Fibroblast of skin of left biceps (primary cell): ENCODE measurements at places on chromosomes 2 and 18.
A peak's percentile ranks its signal among the peaks of the same experiment; 100 is the strongest.

DNA sequence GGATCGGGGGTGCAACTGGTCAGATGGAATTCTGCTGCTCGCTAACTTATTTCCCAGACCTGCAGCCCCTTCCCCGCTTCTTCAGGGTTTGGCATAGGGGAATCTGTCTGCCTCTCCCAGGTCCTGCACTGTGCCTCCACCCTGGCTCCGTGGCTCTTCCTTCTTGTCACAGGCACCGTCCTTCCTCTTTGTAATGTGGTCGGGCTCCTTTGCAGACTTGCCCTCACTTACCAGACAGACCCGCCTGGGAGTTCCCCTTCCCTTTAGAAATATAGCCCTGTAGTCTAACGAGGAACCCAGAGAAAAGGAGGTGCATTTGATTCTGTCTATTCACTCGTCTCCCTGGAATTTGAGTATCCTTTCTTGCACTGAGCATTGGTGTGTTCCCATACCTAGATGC is 63.9 kb upstream of the PAX8 start:
- no peak for DNase-seq

DNA sequence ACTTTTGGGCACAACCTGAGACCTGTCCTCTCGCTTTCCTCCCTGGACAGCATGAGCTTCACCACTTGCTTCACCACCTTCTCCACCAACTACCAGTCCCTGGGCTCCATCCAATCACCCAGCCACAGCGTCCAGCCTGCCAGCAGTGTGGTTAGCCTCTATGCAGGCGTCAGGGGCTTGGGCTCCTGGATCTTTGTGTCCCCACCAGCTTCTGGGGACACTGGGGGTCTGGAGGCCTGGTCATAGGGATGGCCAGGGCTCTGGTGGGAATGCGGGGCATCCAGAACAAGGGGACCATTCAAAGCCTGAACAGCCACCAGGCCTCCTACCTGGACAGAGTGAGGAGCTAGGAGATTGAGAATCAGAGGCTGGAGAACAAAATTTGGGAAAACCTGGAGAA is 44.2 kb upstream of the SLC4A10 start:
- DNase-seq: no peak

DNA sequence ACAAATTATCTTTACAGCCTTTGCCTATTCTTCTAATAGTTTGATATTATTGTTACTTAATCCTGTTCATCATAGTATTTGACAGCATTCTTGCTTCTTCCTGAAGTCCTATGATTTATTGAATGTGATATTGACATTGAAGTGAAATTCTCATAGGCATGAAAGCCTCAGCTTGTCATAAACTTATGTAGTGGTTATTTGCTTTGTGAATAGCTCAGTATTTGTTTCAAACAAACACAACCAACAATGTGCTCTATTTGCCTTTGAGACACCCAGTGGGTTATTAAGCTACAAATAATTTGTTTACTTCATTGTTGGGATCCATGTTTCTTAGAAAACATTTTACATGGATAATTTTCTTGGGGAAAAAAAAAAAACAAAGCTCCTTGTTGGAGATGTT is 57.2 kb downstream of the TTC39C start:
- no peak for DNase-seq

GRCh38 chr2:123438675-123439074 is 586.4 kb upstream of the CNTNAP5 start:
- DNase-seq: no peak

GRCh38 chr2:10934979-10935350 is 23.2 kb downstream of the KCNF1 start:
- no peak for DNase-seq

GRCh38 chr18:74360852-74361655 is 45.4 kb downstream of the C18orf63 start:
- DNase-seq: no peak

DNA sequence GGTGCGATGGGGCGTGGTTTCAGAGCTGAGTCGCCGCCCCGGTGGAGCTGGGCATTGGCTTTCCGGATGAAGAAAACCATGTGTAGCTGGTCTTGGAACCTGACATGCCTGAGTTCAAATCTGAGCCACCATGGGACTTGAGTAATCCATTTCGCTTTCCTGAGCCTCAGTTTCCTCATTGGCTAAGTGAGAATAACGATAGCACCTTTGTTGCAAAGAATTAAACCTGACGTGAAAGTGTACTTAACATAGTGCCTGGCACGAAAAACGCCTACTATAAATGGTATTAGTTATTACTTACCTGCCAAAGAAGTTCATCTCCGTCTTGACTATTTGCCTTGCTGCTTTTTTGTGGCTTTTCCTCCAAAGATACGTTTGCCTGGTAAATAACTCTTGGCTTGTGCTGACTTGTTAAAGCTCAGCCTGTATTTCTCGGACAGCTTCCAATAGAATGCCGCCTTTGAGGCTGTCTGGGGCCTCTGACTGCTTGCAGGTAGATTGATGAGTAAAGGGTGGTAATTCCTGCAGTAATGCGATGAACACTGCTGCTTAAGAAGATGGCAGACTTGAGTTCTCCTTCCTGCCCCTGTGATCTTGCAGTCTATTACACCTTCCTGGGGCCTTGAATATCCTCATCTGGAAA is 1.3 kb downstream of the CDCA7 start:
- no peak for DNase-seq

GRCh38 chr18:48030616-48031480 is 100.4 kb upstream of the SMAD2 start:
- DNase-seq: no peak

- no peak for DNase-seq
Measured at GRCh38 chr2:231904161-231904611, 22.0 kb downstream of the NPPC start.

DNA sequence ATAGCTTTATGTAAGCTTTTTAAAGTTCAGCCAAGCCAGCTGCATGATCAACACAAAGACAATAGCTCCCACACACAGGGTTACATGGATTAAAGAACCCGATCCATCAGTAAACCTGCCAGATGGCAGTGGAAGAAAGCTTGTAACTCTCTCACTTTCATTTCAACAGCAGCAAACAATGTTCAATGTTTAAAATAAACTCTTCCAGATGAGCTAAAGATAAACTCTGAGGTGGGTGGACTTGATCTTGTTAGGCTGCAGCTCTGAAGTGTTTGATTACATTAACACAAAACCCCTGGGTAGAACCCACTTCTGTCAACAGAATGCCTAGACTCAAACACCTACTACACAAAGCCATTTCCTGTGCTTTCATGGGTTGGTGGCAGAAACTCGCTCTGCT is 13.9 kb downstream of the RDH14 start:
- no peak for DNase-seq

- DNase-seq: no peak
Measured at GRCh38 chr2:189719571-189719970, 43.0 kb downstream of the OSGEPL1 start.

DNA sequence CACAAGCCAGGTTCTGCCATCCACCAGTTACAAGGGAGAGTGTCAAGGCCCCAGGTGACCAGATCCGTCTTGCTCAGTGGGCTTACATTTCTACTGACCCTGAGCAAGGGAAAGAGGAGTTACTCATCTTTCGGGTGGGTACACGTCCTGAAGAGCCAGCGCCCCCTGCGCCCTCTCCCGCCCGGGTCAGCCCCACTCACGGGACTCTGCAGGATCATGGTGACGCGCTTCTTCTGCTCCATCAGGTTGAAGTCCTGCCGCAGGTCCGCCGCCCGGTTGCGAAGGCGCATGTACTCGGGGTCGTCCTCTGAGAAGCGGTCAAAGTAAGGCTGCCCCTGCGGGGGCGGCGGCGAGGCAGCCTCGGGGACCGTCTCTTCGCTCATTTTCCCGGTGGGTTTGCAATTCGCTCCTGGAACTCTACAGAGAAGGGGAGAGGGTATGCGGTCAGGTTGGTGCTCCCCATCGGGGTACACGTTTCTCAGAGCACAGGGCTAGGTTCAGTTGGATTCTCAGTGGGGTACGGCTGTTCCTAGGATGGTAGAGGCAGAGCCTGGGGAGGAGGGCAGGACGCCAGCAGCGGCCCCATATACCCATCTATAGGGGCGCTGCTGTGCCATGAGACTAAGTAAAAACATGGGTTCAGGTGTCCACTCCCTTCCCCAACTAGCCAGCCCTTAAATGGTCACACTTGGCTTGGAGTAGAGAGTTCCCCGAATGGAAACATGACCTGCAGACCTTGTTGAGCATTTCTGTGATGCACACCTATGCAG is 61.8 kb downstream of the ADD2 start:
- DNase-seq: no peak

- DNase-seq: no peak
Measured at GRCh38 chr2:86358957-86359356, 21.5 kb upstream of the REEP1 start.

DNA sequence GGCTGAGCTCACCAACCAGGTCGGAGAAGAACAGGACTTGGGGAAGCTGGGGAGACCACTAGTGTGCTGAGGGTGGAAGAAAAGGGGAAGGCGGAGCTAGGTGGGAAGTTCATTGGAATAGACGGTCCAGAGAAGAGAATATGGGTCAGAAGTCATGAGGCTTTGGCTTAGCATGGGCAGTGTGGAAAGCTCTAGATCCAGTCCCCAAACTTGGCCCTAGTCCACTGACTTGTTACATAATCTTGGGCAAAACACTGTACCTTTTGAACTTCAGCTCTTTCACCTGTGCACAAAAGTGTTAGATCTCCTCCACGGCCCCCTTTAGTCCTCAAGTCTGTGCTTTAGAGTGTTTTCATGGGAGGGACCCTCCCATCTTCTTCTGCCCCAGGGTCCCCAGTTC is 10.7 kb downstream of the GCKR start:
- DNase-seq: no peak

GRCh38 chr18:47100212-47100831 is 50.0 kb downstream of the HDHD2 start:
- DNase-seq: no peak

DNA sequence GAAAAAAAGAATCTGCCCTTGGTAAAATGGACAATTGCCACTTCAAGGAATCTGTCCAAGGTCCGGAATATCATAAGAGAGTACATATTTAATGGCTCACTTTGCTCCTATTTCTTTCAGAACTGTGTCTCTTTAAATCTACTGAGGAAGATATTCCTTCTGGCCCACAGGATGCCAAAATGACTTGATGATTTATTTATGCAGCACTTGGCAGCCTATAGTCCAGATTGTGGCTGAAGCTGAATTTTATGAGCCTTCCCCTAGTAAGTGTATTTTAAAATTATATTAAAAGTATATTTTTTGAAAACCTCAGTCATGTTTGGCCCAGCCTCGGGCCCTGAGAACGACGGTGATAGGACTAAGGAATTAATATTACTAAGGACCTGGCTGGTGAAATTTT is 465.1 kb upstream of the HNRNPA3 start:
- DNase-seq: no peak

- peak; percentile 0 for DNase-seq
Measured at GRCh38 chr2:195279840-195280427, 377.1 kb upstream of the SLC39A10 start.

DNA sequence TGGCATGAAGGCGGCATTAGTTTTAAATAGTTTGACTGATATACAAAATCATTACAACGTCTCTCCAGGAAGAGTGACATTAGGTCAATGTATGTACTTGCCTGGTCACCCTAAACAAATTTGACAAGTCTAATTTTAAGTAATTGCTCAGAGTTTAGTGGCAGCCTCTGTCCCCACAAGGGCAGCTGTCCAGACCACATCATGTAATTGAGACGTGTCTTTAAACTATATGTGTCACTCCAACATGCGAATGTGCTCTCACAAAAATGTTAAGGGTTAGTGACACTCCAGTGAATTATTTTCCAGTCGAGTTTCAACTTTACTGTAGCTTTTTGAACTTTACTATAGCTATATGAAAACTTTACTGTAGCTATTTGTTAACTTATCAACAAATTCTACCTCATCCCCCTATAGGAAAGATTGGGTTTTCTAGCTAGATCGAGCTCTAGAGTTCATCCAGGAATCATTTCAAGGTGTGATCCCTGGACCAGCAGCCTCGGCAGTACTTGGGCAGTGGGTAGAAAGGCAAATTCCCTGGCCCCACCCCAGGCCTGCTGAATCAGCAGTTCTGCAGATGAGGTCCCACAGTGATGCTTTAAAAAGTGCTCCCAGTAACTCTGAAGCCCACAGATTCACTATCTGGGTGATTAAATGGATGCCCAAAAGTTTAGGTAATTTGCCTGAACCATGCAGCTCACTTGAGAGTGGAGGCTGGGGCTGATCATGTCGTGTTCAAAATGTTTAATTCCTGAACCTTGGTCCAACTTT is 66.4 kb upstream of the POU3F3 start:
- DNase-seq: no peak
